ENCODE measurements at places on chromosomes 6 and 20.

GRCh38 chr20:21571841-21572690 lies 58.2 kb upstream of the NKX2-2 start:
- DNase-seq = no peak

DNA sequence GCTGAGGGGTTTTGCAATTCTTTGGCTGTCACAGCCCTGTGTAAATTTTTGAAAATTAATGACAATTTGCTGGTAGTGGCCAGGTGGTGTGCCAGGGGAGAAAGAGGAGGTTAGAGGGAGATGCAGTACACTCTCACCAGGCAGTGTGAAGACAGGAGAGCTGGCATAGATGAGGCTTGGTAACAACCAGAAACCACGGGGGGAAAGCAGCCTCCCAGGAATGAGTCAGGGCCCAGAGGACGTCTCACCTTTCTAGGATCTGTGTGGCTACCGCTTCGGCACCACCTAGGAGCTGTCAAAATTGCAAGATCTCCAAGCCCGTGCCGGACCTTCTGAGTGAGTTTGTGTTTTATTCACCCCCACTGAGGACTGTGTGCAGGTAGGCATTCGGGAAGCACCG lies 171.4 kb downstream of the PACRG start:
- DNase-seq = no peak

- DNase-seq = no peak
Observed at GRCh38 chr6:138973466-138974153, 14.4 kb downstream of the REPS1 start.

GRCh38 chr6:42400061-42400760 lies 51.5 kb downstream of the TRERF1 start:
- DNase-seq = no peak

DNA sequence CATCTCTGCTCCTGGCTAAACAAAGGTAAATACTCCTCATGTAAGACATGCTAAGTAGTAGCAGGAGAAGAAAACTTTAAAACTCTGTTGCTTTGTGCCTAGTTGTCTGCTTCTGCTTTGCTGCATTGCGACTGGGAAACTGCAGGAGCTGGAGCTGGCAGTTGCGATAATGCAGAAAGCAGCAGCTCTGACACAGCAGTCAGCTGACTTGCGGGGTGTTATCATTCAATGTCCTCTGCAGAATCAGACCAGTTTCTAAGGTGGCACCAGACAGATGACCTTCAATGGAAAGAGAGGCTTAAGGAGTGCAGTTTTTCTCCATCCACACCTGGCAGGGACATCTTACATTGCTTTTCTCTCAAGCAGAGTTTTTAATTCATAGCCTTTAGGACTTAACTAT lies 69.9 kb upstream of the SOX4 start:
- DNase-seq = no peak

DNA sequence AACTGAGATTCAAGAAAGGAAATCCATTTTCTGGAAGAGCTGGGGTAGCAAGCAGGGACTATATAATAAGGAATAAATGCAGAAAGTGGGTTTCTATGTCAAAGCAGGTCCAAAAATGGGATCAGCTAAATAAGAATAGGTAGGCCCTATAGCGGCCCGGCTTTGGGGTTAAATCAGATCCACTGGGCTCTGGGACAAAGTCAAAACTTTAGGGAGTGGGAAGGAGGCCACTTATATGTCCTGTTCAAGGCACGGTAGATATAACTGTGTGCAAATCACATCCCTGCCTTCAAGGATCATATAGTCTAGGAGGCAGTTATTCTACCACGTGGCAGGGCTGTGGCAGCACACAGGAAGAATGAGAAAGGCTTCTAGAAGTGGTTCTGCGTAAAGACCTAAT lies 191.4 kb upstream of the CDYL start:
- no peak for DNase-seq

DNA sequence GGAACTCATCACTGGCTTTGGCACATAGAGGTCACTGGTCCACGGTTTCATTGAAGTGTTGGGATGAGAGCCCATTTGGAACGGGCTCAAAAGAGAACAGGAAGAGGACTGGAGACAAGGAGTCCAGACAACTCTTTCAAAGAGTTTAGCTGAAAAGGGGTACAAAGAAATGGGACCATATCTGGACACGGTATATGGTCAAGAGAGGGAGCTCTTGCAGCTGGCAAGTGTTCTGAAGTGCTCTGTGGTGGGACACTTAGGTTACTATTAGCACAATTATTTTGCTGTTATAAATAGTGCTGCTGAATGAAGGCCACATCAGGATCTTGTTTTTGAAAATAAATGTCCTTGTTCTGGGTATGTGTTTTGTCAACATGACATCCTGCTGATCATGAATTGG lies 4.6 kb downstream of the SGK2 start:
- DNase-seq = no peak

DNA sequence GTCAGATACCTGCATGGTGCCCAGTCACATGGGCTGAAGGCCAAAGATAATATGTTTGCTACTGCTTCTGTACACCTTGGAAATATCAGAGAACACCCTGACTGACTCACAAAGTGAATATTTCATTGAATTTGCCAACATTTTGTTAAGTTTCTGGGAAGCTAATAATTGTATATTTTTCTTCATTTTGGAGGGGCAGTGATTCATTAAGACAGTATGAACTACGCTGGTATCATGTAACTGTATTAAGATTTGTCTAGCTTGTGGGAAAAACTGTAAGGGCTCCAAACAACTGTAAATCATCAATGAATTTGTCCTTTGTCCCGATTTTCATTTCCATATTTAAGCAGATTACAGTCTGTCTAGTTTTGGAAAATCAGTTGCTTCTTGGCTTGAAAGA lies 102.3 kb upstream of the CCN2 start:
- no peak for DNase-seq

GRCh38 chr6:126175251-126175650 lies 164.7 kb upstream of the CENPW start:
- no peak for DNase-seq

- no peak for DNase-seq
Observed at GRCh38 chr6:96925290-96925687, 761 bp downstream of the KLHL32 start.

- DNase-seq = no peak
Observed at GRCh38 chr6:795046-795685, 102.2 kb upstream of the EXOC2 start.

GRCh38 chr6:116278481-116278829 lies 1.3 kb downstream of the TSPYL1 start:
- no peak for DNase-seq

DNA sequence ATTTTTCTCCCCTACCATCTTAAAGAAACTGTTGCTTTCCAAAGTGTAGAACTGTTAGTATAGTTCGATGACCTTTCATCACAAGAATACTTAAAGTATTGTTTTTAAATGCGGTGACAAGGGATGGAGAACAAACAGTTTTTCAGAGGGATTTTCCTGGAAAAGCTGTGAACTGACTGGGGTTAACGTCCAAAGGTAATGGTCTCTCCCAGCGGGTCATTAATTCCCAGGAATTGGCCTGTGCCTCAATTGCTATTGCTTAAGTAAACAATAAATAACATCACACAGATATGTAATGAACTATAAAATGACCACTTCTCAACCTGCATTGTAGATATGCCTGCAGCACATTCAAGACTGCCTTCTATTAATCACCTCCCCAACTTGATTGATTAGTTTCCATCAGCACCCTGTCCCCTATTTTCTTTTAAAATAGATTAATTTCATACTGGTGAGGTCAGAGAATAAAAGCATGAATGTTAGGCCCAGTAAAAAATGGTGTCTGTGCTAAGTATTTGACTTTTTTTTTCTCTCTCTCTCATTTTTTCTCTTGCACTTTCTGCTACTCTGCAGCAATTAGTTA lies 268.2 kb downstream of the SAMD5 start:
- no peak for DNase-seq

DNA sequence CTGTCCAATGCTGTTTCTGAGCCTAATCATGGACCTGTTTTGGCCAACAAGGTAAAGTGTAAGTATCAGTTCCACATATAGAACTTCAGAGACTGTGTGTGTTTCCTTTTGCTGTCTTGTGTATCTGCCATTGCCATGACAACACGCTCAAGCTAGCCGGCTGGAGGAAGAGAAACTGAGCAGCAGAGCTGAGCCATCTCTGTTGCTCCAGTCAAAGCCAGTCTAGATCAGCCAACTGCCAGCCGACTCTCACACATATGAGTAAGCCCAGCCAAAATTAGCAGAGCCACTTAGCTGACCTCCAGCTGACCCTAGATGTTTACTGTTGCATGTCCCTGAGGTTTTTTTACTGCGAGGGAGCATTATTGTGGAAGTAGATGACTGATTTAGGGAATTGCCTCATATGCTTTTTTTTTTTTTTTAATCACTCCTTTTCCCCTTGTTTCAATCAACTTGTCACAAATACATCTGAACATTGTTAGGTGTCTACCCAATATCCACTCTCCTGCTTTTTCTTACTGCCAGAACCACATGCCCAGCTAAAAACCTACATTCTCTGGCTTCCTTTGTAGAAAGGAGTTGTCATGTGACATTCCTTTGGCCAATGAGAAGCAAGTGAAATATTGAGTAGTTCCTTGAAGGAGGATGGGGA lies 304.3 kb upstream of the SUPT3H start:
- peak; percentile 90 for DNase-seq

DNA sequence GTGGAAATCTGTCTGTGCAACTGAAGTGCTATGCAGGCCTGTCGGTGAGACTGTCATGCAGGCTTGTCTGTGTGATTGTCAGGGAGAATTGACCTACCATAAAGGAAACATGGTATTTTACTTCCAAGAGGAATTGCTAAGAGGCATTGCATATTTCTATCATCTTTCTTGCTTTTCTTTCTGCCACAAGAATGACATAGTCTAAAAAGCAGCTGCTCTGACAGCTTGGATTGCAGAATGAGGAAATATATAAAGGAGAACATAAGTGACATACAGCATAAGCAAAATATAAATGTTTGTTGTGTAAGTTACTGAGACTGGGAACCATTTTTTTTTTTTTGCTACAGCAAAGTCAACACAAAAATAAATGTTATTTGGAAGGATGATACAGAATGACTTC lies 105.1 kb downstream of the MANEA start:
- DNase-seq = no peak

DNA sequence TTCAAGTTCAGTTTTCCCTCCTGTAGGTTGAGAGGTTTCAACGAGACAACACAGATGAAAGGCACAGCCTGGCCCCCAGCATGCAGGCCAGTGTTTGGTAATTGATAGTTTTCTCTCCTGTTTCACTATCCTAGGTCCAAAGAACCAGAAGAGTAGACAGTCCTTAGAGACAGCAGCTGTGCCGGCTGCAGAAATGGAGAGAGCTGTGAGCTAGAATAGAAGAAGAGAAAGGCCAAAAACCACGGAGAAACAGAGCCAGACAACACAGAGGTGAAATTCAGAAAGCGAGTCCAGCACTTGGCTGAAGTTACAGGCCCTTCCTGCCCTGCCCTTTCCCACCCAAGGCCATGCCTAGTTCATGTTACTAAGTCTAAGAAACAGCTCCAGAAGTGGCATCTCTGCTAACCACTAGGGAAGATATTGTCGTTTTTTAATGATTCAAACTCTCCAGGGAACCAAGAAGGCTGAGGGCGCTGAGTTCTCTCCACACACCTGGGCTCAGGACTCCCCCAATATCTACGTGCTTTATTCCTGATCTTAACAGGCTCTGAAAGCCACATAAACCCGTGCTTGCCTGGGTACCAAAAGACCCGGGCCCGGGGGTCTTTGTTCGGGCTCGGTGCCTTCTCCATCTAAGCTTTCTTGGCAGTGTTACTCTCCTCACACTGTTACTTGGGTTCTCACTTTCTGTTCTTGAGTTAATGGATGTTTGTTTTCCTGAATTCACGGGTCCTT lies 16.5 kb upstream of the RBPJL start:
- no peak for DNase-seq

- no peak for DNase-seq
Observed at GRCh38 chr20:52060794-52061714, 130.5 kb downstream of the ZFP64 start.

DNA sequence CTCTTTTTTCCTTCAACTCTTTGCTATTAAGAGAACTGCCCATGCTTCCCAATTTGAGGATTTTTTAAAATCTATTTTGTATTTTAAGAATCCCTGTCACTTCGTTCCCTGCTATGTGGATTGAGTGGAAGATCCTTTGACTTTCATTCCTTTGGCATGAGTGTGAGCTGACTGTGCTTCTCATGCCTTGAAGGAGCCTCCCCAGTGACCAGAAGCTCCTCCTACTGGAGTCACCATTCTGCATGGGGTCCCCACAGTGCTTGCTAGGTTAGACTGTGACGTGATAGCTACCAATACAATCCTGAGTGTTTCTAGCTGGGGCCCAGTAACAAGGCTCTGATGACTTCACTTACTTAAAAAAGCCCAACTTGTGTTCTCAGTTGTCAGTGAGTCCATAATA lies 104.4 kb upstream of the LAMP5 start:
- DNase-seq = no peak

- DNase-seq = no peak
Observed at GRCh38 chr20:38725931-38726803, 1.9 kb downstream of the SLC32A1 start.

- no peak for DNase-seq
Observed at GRCh38 chr6:38047562-38047961, 228.0 kb downstream of the ZFAND3 start.

DNA sequence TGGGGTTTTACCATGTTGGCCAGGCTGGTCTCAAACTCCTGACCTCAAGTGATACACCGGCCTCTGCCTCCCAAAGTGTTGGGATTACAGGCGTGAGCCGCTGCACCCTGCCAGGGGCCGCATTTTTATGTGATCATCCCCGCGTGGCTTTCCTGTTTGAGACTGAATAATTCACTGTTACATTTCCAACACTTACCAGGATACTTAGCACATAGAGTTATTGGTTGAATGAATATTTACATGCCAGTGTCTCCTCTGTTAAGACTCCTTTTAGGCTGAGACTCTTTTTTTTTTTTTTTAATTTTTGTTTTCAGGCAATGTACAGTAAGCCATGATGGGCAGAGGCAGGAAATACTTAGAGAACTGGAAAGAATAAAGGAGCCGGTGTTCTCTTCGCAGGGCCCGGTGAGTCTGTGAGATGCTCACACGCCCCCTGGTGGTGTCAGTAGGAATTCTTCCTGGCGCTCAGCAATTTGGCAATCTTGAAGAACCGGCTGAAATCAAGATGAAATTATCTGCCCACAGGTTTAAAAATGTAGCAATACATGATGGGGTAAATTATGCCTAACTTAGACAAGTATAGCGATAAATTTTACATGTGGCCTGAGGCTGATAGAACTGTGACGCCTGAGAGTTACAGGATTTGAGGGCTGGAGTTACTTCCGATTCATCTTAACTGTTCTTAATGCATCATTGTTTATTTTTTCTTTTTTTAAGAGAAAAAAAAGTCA lies 7.6 kb upstream of the RNF114 start:
- peak; percentile 75 for DNase-seq

- no peak for DNase-seq
Observed at GRCh38 chr6:157269261-157269794, 54.0 kb downstream of the TMEM242 start.

DNA sequence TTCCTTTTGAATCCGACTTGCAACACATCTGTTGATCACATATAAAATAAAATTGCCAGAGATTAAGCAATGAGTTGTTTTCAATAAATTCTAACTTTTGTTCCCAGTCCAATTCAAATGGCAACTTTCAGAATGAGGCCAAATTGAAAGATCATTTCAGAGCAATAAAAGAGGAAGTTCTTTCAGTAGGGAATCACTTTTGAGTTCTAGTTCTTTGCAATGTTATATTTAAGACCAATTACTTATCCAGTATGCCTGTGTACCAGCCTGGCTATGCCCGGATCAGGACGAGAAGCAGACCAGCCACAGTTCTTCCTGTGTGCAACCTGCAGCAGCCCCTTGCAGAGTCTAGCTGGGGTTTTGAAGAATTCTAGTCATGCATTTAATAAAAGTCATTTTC lies 232.5 kb downstream of the BTBD9 start:
- no peak for DNase-seq

- no peak for DNase-seq
Observed at GRCh38 chr6:26254724-26255123, 110.3 kb upstream of the BTN3A2 start.

GRCh38 chr6:161127071-161127740 lies 135.6 kb downstream of the MAP3K4 start:
- DNase-seq = no peak
